ENCODE measurements at places on chromosomes 16 and 17.

- DNase-seq, result no peak
These were observed 15.4 kb upstream of the KIF2B start for GRCh38 chr17:53807286-53807685.

DNA sequence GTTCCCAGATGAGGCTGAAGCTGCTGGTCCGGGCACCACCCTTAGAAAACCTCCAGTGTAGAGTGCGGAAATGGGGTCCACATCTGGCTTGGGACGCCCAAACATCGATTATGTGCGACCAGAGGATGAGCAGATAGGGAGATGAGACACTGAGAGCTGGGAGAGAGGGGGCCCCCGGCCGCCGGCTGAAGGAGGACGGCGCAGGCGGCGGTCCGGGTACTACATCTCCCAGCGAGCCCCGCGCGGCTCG, 182 bp upstream of the SPECC1 start:
- no peak for DNase-seq

- no peak for DNase-seq
These were observed 380.6 kb downstream of the CPPED1 start for GRCh38 chr16:12423131-12423530.

DNA sequence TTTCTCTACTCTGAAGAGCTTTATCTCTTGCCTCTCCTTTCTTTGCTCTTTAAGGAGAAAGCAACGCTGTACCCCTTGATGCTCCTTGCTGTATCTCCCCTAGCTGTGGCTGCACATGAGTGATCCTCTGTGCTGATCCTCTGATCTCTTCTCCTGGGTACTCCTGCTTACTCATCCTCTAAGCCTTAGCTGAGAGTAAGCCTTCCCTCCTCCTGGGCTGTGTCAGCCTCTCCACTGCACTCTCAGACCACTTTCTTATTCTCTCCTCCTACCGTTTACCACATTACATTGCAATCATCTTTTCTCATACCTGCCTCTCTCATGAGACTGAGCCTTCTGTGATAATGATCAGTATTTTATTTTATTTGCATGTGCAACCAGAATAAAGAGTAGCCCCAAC, 25.1 kb downstream of the SOX9 start:
- no peak for DNase-seq

- DNase-seq, result no peak
These were observed 208.4 kb downstream of the IRF8 start for GRCh38 chr16:86107215-86107825.

DNA sequence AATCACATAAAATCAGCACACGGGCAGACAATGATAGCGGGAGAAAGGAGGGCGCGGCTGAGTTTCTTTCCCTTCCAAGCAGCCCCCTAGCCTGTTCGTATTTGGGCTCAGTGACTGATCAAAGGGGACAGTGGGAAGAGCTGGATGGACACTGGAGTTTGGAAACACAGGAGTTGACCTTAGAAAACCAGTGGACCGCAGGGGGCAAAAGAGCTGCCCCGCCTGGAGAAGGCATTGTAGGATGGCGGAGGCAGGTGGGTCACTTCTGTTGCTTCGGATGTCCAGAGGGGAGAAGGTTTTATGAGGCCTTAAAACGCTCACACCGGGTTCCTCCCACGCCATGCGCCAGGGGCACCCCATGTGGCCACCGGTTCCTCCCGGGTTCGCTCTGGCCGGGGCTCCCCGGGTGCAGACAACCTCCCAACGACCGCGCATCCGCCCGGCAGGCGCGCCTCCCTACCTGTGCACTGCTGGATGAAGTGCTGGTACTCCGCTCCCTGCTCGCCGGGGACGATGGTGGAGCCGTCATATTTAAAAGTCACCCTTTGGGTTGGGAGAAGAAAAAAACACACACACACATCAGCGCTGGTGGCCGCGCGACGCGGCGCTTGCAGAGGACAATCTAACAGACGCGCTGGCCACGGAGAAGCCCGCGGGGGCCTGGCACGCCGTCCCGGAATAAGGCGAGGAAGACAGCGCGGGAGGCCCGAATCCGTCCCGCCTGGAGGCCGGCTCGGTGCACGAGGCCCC, 662 bp downstream of the COTL1 start:
- no peak for DNase-seq

- no peak for DNase-seq
These were observed 42.9 kb downstream of the USP10 start for GRCh38 chr16:84742641-84743092.

DNA sequence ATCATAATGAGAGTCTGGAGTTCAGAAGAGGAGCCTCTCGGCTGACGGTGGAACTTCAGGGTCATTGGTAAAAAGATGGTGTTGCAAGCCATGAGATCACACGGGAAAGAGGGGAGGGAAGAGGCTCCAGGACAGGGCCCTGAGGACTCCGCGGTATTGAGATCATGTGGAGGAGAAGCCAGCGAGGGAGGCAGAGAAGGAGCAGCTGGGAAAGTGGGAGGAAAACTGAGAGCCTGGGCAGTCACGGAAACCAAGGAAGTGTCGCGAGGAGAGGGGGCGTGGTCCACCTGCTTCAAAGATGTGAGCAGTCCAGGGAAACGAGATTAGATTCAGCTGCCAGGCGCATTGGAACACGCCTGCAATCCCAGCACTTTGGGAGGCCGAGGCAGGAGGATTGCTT, 27.7 kb upstream of the SBK1 start:
- peak; percentile 29 for DNase-seq

- no peak for DNase-seq
These were observed 30.6 kb downstream of the ZNF750 start for GRCh38 chr17:82808921-82809905.

GRCh38 chr17:9104370-9105041, 83.2 kb downstream of the NTN1 start:
- DNase-seq, result no peak

DNA sequence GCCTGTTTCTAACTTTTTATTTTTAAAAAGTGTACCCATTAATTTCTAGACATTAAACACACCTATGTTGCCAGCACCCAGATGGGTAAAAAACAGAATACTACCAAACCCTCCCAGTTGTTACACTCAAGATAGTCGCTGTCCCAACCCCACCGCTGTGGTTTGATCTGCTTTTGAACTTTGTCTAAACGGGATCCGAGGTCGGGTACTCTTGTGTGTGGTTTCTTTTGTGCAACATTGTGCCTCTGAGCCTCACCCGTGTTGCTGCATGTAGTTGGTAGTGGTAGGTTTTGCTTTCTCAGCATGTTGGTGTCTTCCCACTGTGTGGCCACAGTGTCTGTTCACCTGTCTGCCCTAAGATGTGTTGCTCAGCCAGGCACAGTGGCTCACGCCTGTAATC, 4.3 kb downstream of the KLHL36 start:
- no peak for DNase-seq

DNA sequence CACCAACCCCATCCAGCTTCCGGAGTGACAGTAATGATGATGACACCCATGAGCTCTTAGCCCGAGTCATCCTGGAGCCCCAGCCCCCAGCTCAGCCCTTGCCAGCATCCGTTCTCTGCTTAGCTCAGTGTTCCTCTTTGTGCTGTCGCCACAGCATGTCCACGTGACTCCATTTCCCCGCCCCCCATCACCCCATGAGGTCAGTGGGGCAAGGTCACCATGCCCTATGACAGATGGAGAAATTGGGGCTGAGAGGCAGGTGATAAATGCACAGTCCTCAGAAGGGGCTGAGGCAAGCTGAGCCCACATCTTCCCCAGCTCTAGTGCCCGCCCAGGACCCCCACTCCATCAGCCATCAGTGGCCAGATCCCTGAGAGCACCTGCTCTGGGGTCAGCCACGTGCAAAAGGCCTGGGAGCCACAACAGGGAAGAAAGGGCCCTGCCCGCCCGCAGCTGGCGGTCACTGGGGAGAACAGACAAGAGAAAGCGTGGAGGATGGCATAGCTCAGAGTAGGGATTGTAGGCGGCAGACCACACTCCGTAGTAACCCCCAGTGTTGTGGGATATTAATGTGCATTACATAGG, 17.1 kb downstream of the ITGB4 start:
- DNase-seq, result no peak

GRCh38 chr17:81536299-81537290, 8.4 kb downstream of the FSCN2 start:
- DNase-seq, result no peak

- no peak for DNase-seq
These were observed 543 bp upstream of the GPS2 start for GRCh38 chr17:7315570-7316235.

GRCh38 chr16:82263521-82264143, 93.6 kb upstream of the MPHOSPH6 start:
- DNase-seq, result peak; percentile 2

DNA sequence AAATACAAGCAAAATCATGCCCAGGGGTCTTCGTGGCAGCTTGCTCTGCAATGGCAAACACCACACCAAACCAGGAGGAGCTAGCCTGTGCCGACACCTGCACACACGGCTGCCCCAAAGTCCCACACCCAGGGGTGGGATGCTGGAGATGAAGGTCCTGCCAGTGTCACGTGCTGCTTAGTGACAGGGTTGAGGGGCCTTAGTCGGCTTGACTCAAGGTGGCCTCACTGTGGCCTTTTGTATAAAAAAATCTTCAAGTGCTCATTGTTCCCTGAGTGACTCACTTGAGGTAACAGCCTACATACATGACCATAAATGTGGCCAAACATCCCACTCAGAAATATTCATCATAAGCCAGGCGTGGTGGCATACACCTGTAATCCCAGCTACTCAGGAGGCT, 7.3 kb downstream of the TRIM65 start:
- DNase-seq, result no peak

Data from cerebellar nuclear complex (tissue), 1 donor.